Activated CD4-positive, alpha-beta T cell treated with anti-CD3 and anti-CD28 coated beads, Interleukin-2, amount 50 U/mL, for 24 hours (primary cell): ENCODE measurements at places on chromosomes 1 and 21.

- DNase-seq, result no peak
Measured at GRCh38 chr1:168645721-168646120, 69.3 kb downstream of the XCL1 start.

DNA sequence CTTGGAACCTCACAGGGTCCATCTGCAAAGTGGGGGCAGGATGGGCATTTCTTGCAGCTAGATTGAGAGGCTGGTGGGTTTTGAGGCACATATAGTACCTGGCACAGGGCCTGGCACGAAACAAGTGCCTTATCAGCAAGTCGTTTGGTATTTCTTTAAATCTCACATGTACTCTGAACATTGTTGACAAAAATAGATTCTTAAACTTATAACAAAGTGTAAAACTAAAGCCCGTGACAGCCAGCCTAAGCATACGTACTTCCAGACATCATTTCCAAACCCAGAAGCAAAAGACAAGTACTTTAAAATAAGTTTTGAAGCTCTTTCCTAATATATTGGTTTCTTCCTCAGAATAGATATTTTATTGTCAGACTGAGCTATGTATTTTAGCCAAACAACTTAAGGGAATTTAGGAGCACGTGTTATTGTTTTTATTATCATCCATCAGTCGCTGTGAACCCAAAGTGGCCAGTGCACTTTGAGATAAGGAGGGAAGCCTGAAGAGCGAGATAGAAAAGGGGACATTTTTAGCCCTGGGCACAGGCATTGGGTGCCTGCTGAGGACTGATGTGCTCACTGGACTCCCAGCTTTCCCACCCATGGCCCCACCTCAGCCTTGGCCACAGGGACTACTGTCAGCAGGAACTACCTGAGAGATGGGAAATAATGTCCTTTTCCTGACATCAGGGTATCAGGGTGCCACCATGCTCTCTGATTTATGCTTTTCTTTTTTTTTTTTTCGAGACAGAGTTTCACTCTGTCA is 3.0 kb downstream of the FBLIM1 start:
- no peak for DNase-seq

DNA sequence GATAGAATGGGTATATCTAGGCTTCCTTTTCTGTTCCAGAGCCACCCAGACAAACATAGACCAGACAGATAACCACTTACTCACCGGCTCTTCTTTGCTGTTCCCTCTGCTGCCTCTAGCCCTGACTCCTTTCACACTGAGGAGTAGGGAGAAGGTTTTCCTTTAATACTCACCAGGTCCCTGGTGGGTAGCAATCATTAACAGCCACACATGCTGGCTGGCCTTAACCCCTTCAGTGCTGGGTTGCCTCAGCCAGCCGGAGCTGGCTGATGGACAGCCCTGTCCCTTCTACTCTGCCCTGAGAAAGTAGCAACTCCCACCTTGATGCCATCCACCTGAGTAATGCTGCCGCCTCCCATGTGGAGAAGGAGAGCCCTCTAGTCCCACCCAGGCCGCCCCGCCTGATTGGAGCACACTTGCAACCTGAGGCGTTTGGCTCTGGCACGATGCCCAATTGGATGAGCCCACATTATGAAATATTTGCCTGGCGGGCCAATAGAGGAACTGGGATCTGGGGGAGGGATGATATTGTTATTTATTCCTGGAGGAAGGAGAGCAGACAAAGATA is 71.6 kb downstream of the PLEKHA6 start:
- DNase-seq, result no peak

- no peak for DNase-seq
Measured at GRCh38 chr1:66562561-66562960, 28.6 kb downstream of the SGIP1 start.

GRCh38 chr21:17372200-17372599 is 140.6 kb upstream of the CXADR start:
- no peak for DNase-seq

DNA sequence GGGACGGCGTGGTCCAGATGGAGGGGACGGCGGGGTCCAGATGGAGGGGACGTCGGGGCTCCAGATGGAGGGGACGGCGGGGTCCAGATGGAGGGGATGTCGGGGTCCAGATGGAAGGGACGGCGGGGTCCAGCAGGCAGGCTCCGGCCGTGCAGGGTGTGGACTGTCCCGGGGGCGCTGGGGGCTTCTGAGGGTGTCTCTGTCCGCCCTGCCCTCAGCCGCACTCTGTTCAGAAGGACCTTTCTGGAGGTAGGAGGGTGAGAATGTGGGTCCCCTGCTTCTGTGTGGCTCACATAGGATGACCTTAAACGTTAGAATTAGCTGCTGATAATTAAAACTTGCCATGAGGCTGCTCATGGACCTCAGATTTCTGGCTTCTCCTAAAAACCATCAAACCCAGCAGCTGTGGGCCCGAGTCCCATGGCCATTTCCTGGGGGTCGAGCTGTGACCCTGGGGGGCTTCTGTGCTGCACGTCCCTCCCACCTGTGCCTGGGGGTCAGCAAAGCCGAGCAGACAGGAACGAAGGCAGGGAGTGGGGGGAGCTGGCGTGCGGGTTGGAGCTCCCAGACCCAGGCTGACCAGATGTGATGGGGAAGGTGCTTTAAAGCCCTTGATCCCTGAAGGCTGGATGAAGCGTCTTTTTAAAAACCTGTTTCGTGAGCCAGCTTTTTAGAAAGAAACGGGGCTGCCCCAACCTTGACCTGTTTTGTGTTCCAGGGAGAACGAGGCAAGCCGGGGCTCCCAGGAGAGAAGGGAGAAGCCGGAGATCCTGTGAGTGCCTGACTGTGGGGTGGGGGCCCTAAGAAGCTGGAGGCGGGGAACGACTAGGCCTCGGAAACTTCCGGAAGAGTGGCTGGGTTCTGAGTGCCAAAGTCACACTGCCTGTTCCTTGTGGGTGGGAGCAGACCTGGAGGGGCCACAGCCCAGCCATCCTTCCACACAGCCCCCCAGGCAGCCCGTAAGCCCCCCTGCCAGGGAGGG is 7.1 kb downstream of the COL6A1 start:
- no peak for DNase-seq

DNA sequence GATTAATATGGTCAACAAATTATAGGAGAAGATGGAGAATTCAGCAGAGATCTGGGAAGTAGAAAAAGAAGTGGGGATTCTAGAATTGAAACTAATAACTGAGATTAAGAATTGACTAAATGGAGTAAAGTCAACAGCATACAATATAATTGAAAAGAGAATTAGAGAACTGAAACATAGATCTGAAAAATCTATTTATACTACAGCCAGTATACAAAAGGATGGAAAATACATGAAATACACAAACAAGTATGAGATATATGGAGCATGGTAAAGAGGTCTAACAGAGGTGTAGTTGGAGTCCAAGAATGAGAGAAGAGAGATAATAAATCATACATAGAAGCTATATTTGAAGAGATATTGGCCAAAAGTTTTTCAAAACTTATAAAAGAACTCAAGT is 235.2 kb downstream of the FGGY start:
- no peak for DNase-seq

- DNase-seq, result no peak
Measured at GRCh38 chr21:24759348-24760075, 847.8 kb downstream of the MRPL39 start.

- no peak for DNase-seq
Measured at GRCh38 chr1:14659913-14660312, 61.4 kb downstream of the KAZN start.

DNA sequence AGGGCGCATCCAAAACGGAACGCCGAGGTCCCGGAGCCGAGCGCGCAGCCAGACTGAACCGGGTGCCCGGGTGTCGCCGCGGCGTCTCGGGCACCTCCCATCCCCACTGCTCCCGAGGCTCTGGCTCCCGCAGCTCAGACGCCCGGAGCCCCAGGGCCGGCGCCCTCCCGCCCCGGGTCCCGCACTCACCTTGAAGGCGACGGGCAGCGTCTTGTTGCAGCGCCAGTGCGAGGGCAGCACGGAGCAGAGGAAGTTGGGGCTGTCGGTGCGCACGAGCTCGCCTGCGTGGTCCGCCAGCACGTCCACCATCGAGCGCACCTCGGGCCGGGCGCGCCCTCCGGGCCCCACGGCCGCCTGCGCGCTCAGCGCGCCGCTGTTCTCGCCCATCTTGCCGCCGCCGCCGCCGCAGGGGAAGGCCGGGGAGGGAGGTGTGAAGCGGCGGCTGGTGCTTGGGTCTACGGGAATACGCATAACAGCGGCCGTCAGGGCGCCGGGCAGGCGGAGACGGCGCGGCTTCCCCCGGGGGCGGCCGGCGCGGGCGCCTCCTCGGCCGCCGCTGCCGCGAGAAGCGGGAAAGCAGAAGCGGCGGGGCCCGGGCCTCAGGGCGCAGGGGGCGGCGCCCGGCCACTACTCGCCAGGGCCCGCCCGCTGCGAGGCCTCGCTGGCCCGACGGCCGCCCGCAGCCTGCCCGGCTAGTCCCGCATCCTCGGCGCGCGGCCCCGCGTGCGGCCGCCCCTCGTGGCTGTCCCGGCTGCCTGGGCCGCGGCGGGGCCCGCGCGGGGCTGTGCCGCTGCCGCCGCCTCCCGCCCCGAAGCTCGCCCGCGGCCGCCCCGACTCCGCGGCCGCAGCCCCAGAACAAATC is 447 bp downstream of the RUNX3 start:
- DNase-seq, result peak; percentile 32

DNA sequence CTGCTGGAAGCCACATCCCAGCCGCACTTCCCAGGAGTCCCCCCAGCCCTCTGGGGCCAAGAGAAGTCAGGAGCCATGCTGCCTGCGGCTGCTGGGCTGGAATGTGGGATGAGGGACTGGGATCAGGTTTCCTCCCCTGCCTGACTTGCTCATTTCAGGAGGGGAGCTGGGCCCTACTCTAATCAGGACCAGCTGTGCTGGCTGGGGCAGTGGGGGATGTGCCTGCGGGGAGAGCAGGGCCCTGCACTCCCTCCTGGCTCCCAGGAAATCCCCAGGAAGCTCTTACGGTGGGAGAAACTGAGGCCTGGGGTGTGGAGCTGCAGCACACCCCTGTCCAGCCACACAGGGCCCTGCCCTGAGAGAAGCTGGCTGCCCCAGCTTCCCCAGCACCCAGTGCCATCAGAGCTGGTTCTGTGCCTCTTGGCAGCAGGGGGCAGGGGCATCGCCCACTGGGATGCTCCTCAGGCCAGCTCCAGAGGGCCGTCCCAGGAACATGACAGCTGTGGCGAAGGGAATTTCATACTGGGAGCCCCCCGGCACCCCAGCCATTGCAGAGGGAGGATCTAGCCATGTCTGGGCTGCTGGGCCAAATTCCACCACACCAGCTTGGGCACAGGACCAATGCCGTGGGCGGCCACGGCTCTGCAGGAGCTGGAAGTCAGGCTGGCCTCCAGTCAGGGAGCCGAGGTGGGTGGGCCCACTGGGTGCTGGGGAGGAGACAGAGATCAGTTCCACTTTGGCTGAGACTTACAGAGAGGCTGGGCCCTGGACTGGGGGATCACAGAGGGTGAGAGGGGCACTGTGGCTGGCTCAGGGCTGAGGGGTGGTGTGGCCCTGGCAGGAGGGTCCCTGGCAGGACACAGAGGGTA is 21.3 kb upstream of the PRSS38 start:
- DNase-seq, result no peak

- DNase-seq, result no peak
Measured at GRCh38 chr1:107950464-107950863, 14.5 kb downstream of the VAV3 start.
